ENCODE measurements at places on chromosomes 4 and X.

DNA sequence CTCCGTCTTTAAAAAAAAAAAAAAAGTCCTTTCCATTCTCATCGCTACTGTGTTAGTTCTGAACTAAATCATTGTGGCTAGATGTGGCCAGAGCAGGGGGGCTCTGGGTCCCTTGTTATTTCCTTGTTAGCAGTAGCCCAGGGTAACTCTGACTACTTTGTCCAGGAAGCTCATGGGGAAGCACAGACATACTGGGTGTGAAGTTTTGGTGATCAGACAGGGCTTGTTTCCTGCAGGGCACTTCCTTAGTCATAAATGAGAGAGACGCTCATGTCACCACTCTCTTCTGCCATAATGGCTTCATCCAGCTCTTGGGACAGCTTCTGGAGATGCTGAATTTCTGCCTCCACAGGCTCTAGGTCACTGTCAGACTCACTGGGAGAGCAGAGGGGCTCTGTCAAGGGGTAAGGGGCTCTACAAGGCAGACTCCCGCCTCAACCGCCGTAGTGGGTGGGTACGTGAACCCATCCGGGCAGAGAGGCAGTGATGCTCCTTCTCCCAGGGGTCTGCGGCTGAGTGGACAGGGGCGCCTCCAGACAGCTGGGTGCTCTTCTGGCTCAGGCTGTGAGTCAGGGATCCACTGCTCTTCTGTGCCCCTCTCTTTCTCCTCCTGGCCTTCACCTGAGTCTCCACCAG lies 12.9 kb downstream of the STIM2 start:
- DNase-seq = no peak

GRCh38 chrX:39971760-39972159 lies 126.0 kb downstream of the BCOR start:
- no peak for DNase-seq

- no peak for DNase-seq
Observed at GRCh38 chr4:181021213-181021612, 1222.0 kb upstream of the TENM3 start.

DNA sequence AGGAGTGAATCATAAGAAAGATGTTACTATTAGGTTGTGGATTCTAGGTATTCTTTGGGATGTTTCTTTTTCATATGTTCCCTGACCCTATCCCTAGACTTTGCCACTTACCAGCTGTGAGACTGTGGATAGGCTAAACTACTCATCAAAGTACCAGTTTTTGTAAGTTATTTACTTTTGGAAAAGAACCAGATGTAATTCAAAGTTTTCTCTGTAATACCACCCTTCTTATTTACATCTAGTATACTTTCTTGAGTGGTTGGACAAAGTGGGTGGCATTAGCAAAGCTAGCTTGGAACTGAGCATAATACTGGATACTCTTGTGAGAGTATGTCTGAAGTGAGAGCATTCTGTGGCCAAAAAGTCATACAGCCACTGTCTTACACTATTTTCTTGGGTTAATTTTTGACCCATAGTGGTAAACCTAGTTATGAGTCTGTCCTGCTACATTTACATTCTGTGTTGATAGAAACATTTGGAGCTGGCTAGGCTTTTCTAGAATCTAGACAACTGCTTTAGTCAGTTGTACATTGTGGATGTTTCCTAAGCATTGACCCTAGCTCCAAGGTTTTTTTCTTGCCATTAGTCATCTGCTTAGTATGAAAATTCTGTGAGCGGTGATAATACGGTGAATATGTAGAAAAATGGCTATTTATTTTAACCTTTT lies 41.7 kb downstream of the KDM6A start:
- no peak for DNase-seq

- DNase-seq = no peak
Observed at GRCh38 chrX:22577181-22577580, 304.5 kb downstream of the CBLL2 start.

DNA sequence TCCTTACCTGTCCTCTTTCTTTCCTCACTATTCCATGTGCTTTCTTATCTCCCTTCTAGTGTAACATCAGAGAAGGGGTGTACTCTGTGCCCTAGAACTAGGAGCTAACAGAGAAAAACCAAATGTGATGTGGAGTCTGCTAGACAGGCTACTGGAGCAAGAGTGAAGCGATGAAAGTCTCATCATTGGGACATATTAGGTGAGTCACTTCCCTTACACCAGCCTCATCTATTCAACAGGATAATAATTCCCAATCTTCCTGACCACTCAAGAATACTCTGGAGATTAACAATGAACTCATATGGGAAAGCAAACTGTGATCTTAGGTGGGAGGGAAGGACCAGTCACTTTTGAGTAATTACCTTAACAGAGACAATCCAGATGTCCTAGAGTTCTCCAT lies 58.1 kb downstream of the RAB40A start:
- no peak for DNase-seq

- no peak for DNase-seq
Observed at GRCh38 chr4:59920416-59920815, 1279.7 kb upstream of the ADGRL3 start.

- no peak for DNase-seq
Observed at GRCh38 chrX:154784149-154784995, 20.9 kb downstream of the MPP1 start.

GRCh38 chr4:86876894-86877685 lies 15.1 kb downstream of the C4orf36 start:
- DNase-seq = peak; percentile 16

DNA sequence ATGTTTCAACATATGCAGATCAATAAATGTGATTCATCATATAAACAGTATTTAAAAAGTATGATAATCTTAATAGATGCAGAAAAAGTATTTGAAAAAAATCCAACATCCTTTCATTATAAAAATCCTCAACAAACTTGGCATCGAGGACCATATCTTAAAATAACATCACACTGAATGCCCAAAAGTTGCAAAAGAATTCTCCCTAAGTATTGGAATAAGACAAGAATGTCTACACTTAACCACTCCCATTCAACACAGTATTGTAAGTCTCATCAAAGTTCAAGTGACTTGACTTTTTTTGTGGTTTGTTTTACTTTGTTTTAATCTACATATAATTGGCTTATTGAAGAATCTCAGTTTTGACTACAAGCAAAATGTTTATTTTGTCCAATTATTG lies 779.0 kb upstream of the SLIT2 start:
- DNase-seq = no peak
